ENCODE measurements at places on chromosomes 3 and 15.

DNA sequence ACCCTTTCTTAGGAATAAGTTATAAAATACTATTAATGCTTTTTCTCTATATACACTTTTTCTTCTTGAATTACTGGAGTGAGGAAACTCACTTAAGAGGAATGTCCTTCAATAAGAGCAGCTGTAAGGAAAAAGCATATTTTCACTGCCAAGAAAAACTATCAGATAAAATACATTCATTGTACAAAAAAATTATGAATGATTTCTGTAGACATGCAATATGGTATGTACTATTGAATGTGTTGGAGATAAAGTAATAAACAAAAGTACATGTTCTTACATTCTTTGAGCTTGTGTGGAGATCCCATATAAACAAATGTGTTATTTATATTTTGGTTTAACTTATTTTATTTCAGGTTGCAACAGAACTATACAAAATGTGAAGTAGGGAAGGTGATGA, 241.0 kb upstream of the ZNF717 start:
- DNase-seq = no peak

- DNase-seq = peak; percentile 22
Measured at GRCh38 chr15:53580366-53580765, 179.1 kb downstream of the WDR72 start.

GRCh38 chr3:13046569-13047274, 26.5 kb downstream of the IQSEC1 start:
- DNase-seq = no peak

GRCh38 chr15:64630396-64631107, 144.8 kb downstream of the RBPMS2 start:
- no peak for DNase-seq

GRCh38 chr15:101256757-101257156, 4.9 kb upstream of the CHSY1 start:
- DNase-seq = no peak

GRCh38 chr3:119817071-119817470, 35.2 kb downstream of the NR1I2 start:
- DNase-seq = no peak

DNA sequence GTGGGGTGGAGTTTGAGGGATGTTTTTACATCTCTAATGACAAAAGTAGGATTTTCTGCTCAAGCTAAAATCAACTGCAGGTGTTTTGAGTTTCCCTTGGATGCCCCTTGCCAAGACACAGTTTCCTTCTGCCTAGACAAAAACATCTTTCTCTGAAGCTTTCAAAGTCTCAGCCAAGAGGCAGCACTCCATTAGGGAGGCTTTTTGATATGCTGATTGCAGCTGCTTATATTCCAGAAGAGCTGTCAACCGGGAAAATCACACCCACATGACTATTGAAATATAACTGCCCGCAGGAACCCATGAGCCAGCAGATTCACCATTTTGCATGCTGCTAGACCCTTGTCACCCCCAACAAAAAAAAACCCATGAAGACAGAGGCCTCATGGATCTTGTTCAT, 27.5 kb upstream of the ZNF148 start:
- no peak for DNase-seq

- DNase-seq = no peak
Measured at GRCh38 chr15:66129586-66129985, 124.0 kb downstream of the MEGF11 start.

- DNase-seq = no peak
Measured at GRCh38 chr15:76217029-76217881, 94.0 kb downstream of the ETFA start.

- no peak for DNase-seq
Measured at GRCh38 chr3:100506355-100506754, 13.9 kb downstream of the TMEM45A start.

DNA sequence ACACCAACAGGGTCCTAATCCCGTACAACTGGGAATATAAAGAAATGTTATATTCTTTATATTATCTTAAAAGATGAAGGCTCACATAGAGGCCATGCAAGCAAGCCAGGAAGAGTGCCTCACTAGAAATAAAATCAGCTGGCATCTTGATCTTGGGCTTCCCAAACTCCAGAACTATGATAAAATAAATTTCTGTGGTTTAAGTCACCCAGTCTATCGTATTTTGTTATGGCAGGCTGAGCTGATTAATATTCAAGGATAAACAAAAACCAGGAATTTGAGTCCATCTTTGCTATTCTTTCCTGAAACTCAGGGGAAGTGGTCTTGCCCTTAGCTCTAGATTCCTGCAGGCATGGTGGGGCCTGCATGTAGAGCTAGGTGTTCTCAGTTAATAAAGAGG, 42.7 kb downstream of the ATOSA start:
- DNase-seq = no peak

DNA sequence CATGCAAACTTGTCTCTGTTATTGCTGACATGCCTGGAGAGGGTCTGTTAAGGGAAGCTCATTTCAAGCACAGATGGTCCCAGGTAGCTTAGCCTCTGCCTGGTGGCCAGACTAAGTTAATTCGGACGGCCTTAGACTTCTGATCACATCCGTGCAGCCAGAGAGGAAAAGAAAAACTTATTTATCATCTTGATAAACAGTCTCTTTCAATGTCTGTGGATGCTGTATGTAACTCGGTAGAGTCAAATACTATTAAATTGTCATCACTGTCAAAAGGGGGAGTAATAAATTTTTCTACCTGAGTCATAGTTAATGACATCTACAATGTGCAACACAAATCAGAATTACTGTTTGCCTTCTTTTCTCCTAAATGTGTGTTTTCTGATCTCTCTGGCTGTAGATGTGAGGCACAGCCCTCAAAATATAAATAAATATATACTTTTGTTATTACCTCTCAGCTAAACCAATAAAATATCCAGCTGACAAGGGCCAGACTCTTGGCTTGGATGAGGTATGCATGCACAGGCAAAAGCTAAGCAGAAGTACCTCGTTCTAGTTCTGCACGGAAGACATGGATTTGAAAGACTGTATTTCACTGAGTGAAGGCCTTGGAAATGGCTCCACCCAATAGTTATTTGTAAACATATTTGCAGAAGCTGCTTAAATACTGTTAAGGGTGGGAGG, 530.0 kb downstream of the TAFA4 start:
- DNase-seq = no peak
